ENCODE measurements at places on chromosomes 1 and 21. TPM values are rescaled to one million over a fixed set of nuclear protein-coding genes. Genes with fewer than 3 reads are reported as not detected.

The RIPK4 gene
- total RNA-seq, result 12.9 TPM

DNA sequence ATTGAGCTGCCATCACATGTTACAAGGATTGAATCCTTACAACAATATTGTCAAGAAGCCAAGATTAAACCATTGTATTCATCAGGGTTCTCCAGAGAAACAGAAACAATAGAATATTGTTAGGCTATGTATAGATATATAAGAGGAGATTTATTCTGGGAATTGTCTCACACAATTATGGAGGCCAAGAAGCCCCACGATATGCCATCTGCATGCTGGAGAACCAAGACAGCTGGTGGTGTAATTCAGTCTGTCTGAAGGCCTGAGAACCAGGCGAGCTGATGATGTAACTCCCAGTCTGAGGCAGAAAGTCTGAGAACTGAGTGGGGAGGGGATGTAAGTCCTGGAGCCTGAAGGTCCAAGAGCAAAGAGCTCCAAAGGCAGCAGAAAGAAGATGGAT, 14.5 kb upstream of the TTF2 start:
- DNase-seq, result no peak

The CCDC27 gene
- not detected for total RNA-seq

DNA sequence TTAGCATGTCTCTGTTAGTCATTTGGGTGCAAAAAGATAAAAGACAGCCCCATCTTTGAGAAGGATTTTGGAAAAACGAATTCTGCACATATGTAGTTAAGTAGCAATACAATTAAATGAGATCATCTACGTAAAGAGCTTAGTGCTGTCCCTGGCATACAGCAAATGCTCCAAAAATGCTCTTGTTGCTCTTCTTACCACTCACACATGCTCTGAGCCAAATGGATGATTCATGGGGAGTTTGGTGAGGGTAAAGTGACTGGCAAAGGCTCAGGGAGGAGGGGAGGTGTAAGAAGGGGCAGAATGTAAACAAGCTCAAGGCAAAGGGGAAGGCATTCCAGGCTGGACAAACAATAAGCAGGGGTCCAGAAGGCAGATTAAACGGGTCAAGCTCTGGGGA, 191.9 kb downstream of the AK5 start:
- no peak for DNase-seq

The TFF2 gene
- not detected for total RNA-seq

The CSMD2 gene
- 0.11 TPM for total RNA-seq

GRCh38 chr1:222620566-222620965, 2.7 kb downstream of the MIA3 start:
- no peak for DNase-seq

Measured in lung (tissue), 17 donors.